ENCODE measurements at places on chromosomes 7 and 10.

DNA sequence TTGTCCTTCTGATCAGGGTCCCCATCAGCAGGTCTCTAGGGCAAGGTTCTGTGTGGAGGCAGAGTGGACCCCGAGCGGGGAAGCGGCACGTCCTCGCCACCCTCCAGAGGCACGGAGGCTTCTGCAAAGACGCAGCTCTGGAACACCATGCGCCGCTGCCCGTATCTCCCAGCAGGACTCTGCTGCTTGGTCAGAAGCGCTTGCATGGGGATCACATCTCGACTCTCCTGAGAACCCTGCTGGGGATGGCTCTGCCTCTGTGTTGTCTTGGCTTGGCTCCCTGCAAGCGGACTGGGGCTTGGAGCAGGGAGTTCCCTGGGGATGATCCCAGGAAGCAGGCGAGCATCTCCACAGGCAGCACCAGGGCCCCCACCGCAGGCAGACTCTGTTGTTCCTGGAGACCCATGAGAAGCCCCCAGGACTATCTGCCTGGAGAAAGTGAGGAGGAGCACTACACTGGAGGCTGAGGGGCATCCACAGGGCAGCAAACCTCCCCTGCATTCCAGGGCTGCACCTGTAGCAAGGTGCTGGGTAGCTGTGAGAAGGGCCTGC, 520.5 kb downstream of the GLRX3 start:
- DNase-seq, result no peak

DNA sequence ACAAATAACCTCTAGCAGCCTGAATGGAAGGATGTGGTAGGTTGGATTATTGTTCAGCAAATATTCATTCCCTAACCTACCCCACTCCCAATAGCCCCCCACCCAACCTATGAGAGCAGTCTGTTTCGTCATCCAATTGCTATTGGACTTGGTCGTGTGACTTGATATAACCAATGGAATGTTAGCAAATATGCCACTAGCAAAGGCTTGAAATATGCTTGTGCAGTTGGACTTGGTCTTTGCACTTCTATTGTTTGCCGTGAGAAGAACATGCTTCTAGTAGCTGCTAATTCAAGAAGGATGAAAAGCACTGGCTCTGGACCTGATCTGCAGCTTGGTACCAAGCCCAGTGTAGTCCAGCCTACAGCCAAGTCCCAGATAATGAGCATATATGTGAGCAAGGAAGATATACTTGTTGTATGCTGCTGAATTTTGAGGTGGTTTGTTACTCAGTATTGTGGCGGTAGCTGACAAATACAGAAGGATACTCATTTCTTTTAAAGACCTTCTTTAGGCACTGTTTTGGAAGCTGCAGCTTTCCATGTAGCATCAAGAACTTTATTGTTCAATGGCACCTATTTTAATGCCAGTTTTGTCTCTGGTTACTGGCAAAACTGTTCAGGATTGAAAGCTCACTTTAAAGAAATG, 180.4 kb downstream of the EXOC4 start:
- DNase-seq, result no peak

DNA sequence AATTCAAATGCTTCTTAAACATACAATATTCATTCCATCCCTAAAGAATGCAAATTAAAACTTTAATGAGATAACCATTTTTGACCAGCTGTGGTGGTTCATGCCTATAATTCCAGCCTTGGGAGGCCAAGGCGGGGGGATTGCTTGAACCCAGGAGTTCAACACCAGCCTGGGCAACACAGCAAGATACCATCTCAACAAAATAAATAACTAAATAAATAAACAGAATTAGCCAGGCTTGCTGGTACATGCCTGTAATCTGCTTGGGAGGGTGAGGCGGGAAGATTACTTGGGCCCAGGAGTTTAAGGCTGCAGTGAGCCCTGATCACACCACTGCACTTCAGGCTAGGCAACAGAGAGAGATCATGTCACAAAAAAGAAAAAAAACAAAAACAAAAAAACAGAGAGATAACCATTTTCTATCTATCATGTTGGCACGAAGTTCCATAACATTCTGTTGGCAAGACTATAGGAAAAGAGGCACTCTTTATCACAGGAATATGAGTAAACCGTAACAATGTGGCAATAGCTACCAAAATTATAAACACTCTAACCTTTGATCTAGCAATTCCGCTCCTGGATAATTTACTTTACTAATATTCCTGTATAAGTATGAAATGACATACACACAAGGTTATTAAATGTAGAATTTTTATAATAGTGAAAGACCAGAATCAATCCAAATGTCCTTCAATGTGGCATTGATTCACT, 52.2 kb downstream of the ATAD1 start:
- no peak for DNase-seq

DNA sequence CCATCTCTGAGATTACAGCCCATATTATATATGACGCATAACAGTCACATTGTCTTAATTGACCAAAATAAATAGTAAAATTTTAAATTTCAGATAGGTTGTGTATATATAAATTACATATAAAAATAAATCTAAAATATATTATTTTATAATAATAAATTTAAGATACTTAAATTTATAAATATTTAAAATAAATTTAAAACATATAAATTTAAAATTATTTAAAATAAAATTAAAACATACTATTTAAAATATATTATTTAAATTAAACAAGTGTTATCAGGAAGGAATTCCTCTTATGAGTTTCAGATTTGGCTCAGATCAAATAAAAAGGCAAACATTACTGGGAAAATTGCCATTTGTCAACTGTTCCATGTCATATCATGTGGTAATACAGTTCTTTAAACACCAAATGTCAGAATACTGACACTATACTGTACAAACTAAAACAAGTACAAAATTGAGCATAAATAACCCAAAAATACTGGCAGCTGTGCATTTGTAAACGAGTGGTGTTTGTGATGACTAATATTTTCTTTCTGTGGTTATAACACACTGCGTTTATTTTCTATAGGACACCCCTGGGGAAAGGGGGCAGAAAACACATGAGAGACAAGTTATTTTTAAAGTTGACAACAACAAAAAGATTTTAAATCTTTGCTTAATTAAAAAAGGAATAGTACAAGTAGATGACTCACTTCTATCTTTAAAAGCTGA, 71.3 kb upstream of the DGKB start:
- DNase-seq, result no peak

GRCh38 chr10:14219411-14219810, 111.3 kb downstream of the FRMD4A start:
- no peak for DNase-seq

- DNase-seq, result no peak
These were observed 446.3 kb downstream of the TCERG1L start for GRCh38 chr10:130864961-130865818.

DNA sequence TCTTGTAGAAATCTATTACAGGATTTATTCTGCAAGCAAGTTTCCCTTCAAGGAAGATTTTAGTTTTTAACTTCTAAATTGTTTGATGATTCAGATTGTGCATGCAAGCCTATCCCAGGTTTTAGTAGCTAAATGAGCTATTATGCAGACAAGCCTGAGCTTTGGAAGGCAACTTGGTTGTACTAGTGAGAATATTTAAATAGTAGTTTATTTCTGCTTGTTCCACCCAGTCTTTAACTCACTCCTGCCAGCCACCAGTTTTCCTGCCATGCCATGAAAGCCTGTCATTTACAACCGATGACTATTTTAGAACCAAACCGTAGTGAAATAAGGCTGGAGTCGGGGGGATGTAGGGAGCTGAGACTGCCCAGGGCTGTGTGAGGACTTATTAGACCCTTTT, 324.6 kb upstream of the FZD1 start:
- no peak for DNase-seq

All from fibroblast of skin of right biceps (primary cell).